ENCODE measurements at places on chromosomes 13 and 19.
A peak's percentile ranks its signal among the peaks of the same experiment; 100 is the strongest.

- no peak for DNase-seq
Observed at GRCh38 chr13:101757446-101758039, 305.1 kb downstream of the ITGBL1 start.

DNA sequence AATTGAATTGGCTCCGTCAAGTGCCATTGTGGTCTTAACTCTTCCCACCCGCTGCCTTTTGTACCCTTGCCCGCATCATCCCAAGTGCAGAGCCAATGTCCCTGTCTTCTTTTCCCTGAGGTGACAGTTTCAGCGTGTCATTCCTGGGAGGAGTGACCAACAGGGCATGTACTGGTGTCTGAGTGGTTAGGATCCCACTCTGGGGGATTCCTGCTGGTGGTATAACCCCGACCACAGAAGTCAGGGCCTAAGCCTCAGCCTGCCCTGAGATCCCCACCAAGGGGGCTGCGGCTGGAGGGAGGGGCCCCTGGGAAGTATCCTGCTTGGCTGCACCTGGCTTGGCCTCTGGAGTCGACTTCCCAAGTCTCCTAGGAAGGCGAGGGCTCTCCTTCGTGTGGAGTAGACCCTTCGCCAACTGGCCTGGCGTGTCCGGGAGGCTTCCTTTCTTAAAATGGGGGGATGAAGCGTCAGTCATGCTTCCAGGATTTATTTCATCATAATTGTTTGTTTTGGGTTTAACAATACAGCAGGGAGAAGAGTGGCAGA, 40.6 kb downstream of the NFIX start:
- no peak for DNase-seq

GRCh38 chr13:36981156-36981743, 17.9 kb downstream of the ALG5 start:
- DNase-seq, result no peak

DNA sequence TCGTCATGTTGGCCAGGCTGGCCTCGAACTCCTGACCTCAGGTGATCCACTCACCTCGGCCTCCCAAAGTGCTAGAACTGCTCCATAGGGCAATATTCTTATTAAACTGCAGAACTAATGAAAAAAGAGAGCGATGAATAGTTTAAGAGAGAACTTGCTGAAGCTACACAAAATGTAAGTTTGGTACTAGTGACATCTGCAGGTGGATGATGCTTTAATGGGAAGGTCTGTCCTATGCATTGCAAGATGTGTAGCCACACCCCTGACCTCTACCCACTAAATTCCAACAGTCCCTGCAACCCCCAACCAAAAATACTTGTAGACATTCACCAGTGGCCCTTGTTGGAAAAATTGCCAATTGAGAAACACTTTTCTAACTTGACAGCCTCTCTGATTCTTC, 117.8 kb downstream of the NALCN start:
- no peak for DNase-seq

DNA sequence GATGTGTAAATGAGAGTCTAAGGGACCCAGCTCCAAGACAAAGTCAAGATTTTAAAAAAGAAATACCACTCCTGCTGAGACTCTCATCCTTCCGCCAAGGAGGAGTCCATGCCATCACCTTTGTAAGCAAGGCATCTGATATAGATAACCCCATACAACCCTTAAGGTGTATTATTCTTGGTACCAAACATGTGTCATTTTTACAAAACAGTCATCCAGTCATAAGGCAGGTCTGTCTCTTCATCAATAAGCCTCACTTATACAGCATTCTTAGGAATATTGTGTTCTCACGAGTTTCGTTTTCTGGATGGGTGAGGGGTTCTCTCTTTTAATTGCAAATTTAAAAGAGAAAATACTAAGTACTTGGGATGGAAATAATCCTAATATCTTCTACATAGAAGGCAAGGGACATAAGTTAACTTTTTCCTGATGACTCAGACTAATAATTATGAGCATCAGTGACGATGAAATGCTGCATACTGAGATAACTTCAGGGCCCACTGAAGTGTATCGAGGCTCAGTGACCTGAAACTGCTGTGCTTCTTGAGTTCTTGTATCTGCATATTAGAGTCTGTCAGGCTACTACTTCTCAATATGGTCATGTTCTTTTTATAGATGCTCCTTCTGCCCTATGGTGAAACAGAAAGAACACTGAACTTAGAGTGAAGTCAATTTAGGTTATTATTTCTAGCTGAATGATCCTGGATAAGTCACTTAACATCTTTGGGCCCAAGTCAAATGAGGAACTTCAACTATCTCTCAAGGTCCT, 166.6 kb downstream of the KLF12 start:
- DNase-seq, result peak; percentile 15

All from CD4-positive, alpha-beta T cell treated with Interleukin-1 beta for 1 hour (primary cell).